ENCODE measurements at places on chromosomes 2 and 18.

DNA sequence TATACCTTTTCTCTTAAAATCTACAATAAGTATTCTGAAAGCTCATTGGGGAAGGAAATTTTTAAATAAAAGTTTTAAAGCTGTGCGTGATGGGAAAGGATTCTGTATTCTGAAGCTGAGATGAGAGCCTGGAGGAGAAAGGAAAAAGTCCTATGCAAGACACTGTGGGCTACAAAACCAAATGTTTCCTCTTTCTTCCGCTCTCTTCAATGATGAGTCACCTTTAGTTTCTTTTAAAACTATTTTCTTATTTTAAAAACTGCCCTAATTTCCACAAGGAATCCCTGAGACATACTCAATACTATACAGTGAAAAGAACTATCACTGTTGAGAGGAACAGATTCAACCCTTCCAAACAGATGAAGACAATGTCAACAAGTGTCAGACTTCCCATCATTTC lies 87.4 kb downstream of the INO80D start:
- DNase-seq = no peak

- no peak for DNase-seq
Observed at GRCh38 chr2:221415789-221416188, 156.3 kb downstream of the EPHA4 start.

DNA sequence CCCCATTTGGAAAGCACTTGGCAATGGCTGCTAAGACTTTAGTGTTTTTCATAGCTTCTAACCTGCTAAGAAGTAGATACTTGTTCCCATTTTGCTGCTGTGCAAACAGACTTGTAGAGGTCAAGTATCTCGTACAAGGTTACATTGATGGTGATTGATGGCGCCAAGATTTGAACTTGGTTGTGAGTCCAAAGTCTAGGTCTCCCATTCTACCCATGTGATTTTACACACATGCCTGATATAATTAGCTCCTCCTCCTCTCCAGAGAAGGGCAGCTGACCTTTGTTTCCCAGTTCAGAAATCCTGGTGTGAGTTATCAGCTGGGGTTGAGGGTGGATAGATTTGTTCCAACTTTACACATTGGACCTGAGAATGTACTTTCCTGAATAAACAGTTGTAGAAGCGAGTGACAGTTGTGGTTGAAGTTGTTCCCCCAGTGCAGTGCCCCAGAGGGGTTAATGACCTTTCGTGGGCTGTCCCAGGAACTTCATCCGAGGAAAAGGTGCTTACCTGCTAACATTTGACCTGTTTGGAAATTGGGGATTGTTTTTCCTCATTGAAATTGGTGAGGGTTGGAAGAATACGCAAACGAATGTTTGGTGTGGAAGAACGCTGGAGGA lies 10.4 kb downstream of the TCF7L1 start:
- no peak for DNase-seq

GRCh38 chr2:236164201-236164924 lies 3.8 kb downstream of the GBX2 start:
- DNase-seq = no peak

GRCh38 chr2:229202646-229203045 lies 68.4 kb downstream of the PID1 start:
- DNase-seq = no peak

DNA sequence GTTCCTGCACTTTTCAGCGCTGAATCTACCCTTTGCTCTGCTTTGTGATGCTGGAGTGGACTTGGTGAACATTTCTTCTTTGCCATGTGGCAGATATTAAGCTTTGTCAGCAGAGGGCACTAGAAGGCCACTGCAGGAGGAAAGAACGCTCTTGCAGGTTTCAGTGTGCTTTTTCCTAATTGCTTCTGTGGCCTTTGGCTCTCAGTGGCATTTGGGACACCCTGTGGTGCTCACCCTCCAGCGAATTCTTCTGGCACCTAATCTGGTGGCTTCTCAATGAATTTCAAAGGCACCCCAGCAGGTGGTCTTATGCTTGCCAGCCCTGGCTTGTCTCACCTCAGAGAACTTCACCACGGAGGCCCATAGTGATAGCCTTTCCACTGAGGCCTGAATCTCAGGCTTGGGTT lies 146.7 kb downstream of the MYO3B start:
- DNase-seq = no peak

DNA sequence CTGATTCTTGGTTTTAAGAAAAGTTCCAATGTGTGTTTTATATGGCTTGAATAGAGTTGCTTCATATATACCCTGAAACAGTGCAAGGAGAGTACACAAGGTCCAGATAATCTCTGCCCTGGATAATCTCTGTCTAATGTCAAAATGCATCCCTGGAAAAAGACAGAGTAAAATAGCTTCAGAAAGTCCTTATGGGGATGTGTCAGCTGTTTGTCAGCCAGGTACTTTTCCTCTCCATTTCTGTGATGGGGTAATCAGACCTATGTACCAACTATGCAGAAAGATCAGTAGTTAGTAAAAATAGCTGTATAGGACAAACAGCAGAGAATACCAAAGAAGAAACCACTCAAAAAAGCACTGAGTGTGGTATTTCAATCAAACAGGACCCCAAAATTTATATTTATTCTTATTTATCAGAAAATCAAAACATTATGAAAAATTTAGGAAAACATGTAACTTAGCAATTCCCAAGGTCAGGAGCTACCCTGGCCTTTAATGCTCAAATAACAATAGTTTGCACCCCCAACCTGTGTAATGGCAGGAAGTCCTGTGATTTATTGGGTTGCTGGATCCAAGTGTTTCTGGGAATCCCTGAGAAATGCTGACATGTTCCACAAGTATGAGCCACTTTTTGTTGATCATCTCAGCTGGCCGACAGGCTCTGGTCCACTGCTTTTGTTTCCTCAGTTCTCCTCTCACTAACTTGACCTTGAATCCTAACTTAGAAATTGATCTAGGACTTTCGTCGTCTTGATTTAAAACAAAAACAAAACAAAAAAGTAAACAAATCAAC lies 69.6 kb downstream of the MDH1 start:
- no peak for DNase-seq

GRCh38 chr2:152581360-152581759 lies 135.9 kb downstream of the PRPF40A start:
- no peak for DNase-seq

DNA sequence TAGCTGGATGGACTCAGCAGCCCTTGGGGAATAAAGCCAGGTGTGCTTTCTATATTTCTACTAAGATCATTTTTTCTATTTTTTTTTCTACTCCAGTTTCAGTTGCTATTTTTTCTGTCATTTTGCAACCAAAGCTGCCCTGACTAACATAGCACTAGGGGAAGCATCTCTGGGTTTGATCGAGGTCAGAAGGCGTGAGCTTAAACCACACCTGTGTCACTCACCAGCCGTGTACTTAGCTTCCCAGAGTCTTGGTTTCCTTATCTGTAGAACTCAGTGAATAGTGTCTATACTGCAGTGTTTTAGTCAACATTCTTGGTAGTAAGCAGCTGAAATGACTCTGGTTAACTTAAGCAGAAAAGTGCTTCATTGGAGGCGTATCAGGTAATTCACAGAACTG lies 489.6 kb upstream of the SPRED2 start:
- DNase-seq = no peak

- no peak for DNase-seq
Observed at GRCh38 chr2:145066856-145067548, 547.1 kb upstream of the ZEB2 start.

DNA sequence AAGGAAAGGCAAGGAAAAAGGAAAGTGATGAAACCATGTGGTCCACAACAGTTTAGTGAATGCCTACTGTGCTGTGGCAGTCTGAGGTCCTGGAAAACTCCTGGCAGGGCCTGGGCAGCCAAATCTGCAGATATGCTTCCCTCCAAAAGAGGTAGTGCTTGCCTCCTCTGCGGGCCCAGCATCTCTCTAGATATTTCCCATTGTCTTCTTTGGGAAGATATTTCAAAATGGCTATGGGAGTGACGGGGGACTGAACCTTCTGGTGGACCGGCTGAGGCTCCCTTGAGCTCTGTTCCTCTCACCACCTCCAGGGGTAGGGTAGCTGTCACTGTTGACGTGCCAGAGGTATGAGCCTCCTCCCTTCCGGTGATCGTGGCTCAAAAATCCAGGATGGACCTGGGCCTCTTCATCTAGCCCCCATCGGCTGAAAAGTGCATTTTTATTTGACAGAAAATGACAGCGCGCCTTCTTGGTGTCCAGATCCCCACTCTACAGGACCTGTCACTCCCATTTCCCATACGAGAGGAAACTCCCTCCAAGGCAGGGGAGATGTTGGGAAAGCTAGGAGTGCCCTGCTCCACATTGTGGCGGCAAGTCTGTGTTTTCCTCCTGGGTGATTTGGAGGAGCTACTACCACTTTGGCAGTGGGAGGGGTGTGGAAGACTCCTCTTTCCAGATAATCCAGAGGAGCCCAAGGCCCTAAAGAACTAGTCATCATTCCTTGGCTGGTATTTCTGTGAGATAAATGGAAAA lies 9.4 kb upstream of the PAX3 start:
- DNase-seq = no peak

- DNase-seq = no peak
Observed at GRCh38 chr2:228023619-228024018, 152.2 kb downstream of the DAW1 start.

- peak; percentile 77 for DNase-seq
Observed at GRCh38 chr2:106990297-106990696, 104.3 kb upstream of the ST6GAL2 start.

GRCh38 chr2:173386021-173386737 lies 31.5 kb downstream of the CDCA7 start:
- no peak for DNase-seq

DNA sequence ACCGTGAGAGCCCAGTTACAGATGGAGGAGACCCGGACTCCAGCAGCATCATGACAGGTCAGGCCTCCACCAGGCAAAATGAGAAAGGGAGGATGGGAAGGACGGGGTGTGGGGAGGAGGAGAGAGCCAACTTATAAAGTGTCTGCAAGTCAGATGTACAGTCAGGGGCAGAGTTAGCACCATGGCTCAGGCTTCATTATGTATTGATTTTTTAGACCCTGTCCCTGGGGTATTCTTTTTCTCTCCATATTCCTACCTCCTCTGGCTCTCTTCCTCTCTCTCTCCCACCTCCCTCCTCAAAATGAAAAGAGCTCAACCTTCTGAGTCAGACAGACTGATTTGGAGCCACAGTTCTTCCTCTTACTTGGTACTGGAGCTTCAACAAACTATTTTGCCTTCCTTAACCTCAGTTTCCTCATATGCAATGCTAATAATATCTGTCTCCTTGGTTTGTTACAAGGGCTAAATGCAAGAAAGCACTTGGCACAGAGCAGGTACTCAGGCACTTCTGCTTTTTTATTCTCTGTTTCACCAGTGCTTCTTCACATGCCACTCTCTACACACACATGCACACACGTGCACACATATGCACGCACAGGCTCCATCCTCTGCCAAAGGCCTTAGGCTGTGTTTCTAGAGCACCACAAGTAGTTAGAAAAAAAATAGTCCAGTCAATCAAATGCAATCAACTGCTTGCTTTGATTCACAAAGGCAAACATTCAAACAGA lies 92.3 kb upstream of the PKDCC start:
- no peak for DNase-seq
